ENCODE measurements at places on chromosomes 5 and 9.

DNA sequence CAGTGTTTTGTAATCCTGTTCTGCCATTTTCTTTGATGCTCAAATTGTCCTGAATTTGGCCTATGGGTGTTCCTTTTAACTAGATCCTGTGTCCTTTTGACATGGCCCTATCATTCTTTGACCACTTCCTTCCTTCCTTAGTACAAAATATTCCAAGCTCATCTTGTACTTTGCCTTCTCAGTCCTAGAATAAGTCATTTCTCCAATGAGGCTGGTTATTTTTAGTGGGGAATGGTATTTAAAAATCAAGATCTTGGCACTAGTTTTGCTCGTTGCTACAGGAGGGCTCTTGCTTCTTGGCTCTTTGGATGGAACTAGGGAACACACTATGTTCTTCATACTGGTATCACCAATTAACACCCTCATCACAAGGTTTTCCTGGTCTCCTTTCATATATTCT lies 108.1 kb downstream of the UNC13B start:
- no peak for DNase-seq

DNA sequence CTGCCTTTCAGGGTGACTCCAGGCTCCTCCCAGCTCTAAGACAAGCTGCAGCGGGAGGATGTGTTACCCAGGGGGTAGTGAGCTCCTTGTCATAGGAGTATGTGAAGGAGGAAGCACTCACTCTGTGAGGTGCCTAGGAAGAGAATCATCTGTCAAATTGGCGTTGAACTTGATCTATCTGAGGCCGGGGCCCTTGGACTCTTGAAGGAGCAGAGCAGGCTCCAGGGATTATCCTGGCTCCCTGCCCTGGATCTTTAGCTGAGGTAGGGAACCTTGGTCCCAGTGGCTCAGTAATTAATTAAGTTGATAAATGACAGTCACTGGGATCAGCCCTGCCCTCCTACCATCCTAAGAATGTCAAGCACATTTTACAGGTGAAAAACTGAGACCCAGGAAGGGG lies 15.5 kb downstream of the ADGRD2 start:
- DNase-seq = no peak

- peak; percentile 46 for DNase-seq
Measured at GRCh38 chr9:96164268-96164683, 137.7 kb downstream of the HSD17B3 start.

- DNase-seq = no peak
Measured at GRCh38 chr5:176778921-176779465, 31.4 kb upstream of the UNC5A start.

DNA sequence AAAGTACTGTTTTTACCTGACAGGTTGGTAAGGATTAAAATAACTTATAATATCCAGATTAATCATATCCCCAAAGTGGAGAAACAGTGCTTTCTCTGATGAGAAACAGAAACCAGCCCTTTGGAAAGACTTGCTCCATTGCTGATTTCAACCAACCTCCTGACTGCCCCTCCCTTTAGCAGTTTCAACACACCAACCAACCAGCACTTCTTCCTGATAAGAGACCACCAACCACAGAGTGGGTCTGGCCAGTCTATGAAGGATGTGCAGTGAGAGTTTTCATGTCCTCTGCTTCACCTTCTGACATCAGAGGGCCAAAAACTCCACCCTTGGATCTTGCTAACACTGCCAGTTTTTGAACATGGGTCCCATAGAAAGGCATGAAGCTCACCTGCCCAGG lies 28.1 kb downstream of the RIGI start:
- no peak for DNase-seq

DNA sequence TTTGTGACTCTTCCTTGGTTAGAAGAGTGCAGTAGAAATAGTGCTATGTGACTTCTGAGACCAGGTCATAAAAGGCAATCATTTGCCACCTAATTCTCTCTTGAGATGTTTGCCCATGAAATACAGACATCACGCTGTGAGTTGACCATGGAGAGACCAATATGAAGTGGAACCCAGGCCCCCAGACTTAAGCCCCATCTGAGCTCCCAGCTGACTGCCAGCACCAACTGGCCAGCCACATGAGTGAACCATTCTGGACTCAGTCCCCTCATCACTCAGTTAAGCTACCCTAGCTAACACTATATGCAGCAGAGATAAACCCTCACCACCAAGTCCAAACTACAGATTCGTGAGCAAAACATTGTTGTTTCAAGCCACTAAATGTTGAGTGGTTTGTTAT lies 60.7 kb upstream of the NIPBL start:
- DNase-seq = no peak

- no peak for DNase-seq
Measured at GRCh38 chr5:175281714-175282113, 162.3 kb downstream of the DRD1 start.

GRCh38 chr9:36018891-36019720 lies 17.6 kb upstream of the RECK start:
- DNase-seq = no peak

DNA sequence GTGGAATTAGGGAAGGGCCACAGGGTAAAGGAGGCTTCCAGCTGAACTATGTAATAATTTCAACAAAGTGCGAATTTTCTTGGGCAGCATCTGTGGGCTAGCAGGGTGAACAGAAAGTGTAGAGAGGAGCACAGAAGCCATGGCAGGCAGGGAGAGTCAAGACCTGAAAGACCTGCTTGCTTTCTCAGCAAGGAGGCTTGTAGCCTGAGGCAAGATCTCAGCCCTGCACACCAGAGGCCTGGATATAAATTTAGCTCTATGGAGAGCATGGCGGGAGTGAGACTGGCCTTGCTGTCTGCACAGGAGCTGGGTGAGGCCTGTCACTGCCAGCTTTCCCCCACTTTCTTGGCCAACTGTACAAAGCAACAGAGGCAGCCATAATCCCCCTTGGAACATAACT lies 32.1 kb upstream of the SH3TC2 start:
- DNase-seq = no peak

DNA sequence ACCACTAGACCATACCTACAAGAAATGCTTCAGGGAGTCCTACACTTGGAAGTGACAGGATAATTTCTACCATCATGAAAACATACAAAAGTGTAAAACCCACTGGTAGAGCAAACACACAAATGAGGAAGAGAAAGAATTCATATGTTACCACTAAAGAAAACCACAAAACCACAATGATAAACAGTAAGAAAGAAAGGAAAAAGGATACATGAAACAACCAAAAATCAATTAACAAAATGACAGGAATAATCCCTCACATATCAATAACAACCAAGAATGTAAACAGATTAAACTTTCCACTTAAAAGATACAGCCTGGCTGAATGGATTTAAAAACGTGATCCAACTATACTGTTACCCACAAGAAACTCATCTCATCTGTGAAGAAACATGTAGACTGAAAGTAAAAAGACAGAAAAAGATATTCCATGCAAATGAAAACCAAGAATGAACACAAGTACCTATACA lies 83.4 kb downstream of the LPAR1 start:
- DNase-seq = no peak

GRCh38 chr5:172383191-172383802 lies 71.0 kb downstream of the SH3PXD2B start:
- no peak for DNase-seq

GRCh38 chr9:113622600-113623400 lies 159.3 kb downstream of the RGS3 start:
- DNase-seq = peak; percentile 98

GRCh38 chr5:66985417-66985816 lies 211.2 kb downstream of the CD180 start:
- DNase-seq = no peak
